ENCODE measurements at places on chromosomes 3 and 15.

GRCh38 chr15:32668942-32669341 lies 27.4 kb downstream of the SCG5 start:
- no peak for DNase-seq

DNA sequence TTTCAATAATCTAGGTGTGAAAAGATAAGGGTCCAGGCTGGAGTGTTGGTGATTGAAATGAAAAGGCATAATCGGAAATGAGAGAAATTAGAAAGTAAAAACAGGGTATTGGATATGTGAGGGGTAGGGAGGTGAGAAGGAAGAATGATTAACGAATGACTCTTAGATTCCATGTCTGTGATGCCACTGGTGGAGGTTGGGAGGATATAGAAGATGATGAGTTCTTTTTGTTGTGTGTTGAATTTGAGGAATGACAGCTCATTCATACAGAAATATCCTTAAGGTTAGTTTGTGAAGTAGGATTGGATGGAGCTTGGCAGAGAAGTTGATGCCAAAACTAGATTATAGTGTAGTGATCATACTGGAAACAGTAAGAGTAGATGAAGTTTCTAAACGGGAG lies 72.2 kb upstream of the CCNL1 start:
- DNase-seq, result no peak

GRCh38 chr3:37824954-37825328 lies 36.7 kb upstream of the CTDSPL start:
- no peak for DNase-seq

DNA sequence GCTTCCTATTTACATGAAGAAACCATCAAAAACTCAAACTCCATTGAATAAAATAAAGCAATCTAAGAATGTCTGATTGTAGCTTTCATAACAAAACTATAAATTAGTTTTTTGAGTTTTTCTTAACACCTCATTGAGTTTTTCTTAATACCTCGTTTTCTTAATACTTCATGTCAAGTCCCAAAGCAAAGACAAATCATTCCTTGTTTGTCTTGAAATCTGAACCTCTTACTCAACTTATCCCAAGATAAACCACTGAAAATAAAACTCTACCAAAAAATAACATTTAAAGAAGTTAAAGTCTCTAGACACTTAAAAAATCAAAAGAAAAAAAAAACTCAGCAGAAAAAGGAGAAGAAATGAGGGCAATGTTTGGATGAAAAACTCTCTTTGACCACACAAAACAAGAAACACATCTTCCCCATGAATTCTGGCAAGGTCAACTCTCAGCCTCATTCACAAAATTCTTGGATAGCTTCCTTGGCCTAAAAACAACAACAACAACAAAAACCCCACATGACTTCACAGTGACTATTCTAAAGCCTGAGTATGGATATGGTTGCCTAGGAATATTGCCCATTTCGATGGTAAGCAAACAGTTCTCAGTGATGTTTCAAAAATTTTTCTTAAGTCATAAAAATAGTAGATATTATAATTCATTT lies 38.2 kb downstream of the TMCC1 start:
- DNase-seq, result no peak

- DNase-seq, result no peak
These were observed 54.3 kb upstream of the SEC61A1 start for GRCh38 chr3:127997961-127998360.

DNA sequence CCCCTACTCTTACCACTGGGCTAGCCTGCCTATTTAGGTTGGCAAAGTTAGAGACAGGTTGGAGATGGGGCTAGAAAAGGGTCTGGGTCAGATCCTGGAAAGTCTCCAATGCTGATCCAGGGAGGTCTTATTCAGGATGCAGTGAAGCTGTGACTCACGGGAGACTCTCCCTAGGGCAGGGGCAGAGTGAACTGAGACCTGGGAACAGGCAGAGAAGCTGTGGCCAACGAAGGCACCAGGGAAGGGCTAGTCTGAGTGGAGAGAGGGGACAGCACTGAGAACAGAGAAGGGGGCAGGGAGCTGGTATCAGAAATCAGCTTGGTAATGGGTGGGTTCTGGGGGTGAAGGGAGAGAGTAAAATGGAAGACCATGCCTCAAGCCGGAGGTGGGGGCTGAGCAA lies 2.2 kb downstream of the LTF start:
- no peak for DNase-seq

DNA sequence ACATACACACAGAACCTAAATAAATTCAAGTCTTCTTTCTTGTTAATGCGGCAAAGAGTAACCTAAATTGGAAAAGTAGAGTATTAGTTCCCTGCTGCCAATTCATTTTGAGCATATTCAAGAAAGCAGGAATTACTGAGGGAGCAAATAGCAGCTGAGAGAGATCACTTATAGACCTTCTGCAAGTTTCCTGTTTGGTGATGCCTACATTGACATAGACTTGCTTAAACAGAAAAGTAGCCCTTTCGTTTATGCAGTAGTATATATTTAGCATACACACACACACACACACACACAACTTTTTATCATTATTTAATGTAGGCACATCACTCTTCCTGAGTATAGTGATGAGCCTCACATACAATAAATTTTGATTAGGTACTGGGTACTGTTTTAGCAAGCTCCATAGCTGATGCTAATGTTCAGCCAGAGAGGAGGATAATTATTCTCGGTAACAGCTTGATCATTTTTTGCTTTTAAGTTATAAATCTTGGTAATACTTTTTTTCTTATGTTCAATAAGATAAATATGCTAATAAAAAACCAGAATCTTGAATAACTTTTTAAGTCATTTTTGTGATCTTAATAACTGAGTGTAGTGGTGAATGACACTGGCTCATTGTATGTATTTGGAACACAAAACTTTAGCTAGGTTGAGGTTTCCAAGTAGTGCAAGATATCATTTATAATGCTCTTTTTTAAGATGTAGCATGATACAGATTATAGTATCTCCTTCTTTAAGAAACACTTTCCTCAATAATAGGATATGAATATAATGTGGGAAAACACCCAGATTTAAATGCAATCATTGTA lies 174.7 kb downstream of the MBNL1 start:
- DNase-seq, result no peak

DNA sequence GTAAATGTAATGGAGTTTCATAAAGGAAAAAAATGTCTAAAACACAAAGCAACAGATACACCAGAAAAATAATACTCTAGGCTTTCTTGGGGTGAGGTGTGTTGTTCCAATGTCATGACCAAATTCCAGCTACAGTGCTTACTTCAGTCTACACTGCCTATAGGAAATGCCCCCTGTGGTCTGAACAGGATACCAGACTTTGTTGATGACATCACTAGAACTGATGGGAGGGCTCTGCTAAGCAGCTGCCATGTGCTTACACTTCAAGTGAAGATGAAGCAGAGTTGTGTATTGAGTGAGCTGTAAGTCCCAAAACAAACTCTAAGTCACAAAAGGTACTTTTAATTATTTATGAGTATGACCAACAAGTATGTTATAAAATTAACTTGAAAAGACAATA lies 456.1 kb upstream of the IL12A start:
- DNase-seq, result no peak

- DNase-seq, result no peak
These were observed 259.2 kb downstream of the TJP1 start for GRCh38 chr15:29563112-29563511.

- DNase-seq, result no peak
These were observed 4.4 kb downstream of the KCTD6 start for GRCh38 chr3:58496206-58496857.

DNA sequence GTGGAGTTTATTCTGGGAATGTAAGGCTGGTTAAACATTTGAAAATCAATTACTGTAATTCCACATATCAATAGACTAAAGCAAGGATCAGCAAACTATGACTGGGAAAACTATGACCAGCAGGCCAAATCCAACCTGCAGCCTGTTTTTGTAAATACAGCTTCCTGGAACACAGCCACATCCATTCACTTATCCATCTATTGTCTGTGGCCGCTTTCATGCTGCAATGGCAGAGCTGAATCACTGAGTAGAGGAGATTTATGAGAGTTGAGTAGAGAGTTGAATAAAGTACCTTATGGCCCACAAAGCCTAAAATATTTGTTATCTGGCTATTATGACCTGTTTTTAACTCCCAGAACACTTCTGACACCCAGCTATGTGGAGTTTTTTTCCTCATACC lies 12.2 kb downstream of the MYLK start:
- no peak for DNase-seq

DNA sequence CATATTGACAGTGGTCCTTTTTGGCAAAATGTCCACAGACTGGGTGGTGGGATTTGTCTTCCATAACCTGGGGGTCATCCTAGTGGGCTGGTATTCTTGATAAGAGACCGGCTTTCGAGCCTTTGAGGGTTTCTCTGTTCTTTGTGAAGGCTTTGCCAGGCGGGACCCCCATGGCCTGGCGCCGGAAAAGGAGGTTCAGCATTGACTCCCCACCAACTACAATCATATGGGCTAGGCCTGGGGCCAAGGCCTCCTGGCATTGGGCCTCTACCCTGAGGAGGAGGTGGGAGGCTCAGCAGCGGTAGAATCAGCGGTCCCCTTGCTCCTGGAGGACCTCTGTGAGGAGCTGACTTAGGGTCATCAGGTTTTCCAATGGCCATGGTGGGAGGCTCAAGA lies 19.8 kb upstream of the HDAC11 start:
- DNase-seq, result no peak

GRCh38 chr15:60772395-60773120 lies 293.6 kb upstream of the ICE2 start:
- DNase-seq, result no peak

DNA sequence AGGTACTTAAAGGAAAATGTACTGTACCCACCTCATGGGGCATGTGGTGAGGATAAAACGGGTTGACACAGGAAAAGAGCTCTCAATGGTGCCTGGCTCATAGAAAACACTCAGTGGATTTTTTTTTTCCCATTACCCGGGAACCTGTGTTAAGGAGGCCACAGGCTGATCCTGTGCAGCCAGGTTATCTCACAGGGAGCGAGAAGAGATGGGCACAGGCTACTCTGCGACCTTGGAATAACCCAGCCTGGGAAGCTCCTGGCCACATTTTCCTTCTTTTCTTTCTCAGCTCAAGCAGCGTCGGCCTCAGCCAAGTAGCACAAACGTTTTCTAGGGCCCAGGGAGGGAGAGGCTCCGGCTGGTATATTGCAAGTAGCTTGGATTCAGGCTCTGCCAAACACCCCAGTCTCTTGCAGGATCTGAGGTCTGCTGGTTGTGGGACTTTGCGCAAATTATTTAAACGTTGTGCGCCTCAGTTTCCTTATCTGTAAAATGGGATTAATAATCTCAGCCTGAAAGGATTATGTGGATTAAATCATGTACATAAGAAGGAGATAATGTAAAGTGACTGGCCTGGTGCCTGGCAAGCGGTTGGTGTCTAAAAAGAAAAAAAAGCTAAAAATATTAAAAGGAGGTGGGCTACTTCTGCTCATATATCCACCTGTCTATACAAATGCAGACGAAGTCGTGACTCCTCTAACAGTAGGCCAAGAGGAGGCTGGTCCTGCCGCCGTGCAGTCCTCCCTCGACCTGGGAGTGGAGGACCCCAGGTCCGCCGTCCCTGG lies 2.2 kb downstream of the FURIN start:
- DNase-seq, result no peak

DNA sequence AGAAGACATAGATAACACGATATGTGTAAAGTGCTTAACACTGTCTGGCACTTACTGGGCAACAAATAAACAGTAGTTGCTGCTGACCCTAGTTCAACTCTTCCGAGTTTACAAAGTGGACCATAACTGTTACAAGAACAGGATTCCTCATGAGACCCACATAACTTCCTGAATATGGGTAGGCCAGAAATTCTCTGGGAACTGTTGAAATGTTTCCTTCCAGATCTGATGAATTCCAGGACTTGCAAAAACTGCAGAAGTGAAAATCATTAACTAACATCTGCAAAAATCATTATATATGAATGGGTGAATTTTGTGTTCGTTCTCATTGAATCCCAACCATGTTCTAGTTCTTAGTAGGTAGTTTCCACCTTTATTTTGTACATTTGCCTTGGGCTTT lies 181.7 kb upstream of the MME start:
- DNase-seq, result no peak

GRCh38 chr15:65208647-65209046 lies 2.6 kb downstream of the CILP start:
- no peak for DNase-seq

DNA sequence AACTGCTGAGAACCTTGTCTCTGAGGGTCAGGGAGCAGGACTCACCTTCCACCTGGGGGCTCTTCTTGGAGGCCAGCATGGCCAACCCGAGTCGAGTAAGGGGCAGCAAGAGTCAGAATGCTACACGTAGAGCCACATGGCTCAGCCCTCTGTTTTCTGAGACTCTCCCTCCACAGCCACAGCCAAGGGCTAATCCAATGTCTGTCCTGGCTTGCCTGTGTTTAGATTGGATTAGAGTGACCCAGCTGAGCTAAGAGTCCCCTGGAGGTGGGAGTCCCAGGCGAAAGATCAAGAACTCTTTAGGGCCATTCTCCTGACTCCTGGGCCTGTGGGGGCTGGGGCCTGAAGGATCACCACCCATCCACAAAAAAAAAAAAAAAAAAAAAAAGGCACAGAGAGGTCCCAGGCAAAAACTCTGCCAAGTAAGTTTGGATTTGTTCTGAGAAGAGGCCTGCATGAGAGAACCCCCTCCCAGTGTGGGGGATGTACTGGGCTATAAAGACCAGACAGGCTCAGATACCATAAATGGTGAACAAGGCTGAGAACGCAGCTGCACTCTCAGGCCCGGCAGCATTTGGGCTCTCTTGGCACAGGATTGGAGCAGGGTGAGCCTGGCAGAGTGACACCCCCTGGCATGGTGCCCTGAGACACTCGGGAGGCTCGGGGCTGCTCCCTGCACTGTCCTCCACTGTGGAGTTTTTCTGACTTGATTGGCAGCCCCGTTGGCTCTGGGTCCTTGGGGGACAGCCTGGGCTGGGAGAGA lies 88.0 kb upstream of the OSBPL11 start:
- DNase-seq, result no peak

- no peak for DNase-seq
These were observed at the start of gene PLA1A for GRCh38 chr3:119597548-119598288. TSS of gene PLA1A (plus strand) at chr3:119597885. CDS start at chr3:119597914, 29 bp downstream.

- no peak for DNase-seq
These were observed 483.4 kb downstream of the FOXP1 start for GRCh38 chr3:71099997-71100719.

GRCh38 chr3:64880916-64881315 lies 193.1 kb upstream of the ADAMTS9 start:
- DNase-seq, result no peak

DNA sequence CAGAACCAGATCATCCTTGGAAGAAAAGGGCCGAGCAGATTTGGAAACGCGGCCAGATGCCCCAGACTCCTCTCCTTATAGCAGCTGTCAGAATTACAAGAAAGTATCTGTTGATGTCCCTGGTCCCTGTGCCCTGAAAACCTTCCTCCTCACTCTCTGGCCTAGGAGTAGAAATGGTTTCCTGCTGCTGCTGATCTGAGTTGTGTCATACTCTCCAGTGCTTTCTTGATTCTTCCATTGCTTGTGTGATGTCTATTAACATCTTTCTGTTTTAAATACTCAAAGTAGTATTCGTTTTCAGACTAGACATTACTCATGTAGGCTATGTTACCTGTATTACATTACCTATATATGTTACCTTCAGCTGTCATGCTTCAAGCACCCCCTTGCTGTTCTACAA lies 26.8 kb upstream of the HERC1 start:
- DNase-seq, result no peak

GRCh38 chr3:150319900-150320299 lies 88.2 kb upstream of the TSC22D2 start:
- DNase-seq, result no peak

All from CD4-positive, alpha-beta T cell treated with Interleukin-12 subunit alpha and Interleukin-12 subunit beta, for 1 hour (primary cell).